ENCODE measurements at places on chromosomes 4 and X. TPM values are rescaled to one million over a fixed set of nuclear protein-coding genes. Genes with fewer than 3 reads are reported as not detected.

DNA sequence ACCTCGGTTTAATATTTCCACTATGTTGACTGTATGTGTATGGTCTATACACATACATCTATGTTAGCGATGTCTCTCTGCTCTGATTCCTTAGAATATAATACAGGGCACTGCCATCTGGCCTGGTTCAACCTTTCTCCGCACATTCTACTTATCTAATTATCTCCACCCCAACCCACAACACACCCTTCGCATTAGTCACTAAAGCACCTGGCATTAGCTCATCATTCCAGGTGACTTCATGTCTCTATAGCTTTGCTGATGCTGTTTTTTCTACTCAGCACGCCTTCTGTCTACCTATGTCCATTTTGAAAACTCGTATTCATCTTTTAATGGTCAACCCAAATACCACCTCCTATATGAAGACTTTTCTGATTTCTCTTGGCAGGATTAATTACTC, 425.2 kb upstream of the RASGEF1B start:
- no peak for DNase-seq

DNA sequence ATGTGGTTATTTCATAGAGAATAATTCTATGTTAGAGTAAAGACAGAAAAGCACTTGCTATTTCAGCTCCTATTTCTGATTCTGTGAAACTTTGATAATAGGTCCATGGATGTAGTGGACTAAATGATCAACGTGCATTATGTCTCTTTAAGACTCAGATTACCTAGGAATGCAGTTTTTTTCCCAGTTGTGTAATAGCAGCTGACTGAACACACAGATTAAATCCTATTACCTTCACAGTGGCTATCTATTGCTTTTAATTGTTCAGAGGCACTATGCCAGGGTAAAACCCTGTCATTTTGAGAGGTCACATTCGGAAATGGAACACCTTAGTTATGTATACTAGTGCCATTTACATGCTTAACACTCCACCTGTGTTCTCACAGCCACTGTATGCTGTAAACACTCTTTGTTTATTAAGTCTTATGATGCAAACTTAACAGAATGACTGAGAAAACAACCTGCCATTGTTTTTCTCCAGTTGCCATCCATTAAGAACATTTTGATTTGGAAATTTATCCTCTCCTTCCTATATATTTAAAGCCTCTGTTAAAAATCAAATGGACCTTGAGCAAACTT, 70.5 kb downstream of the HPGD start:
- DNase-seq, result no peak

GRCh38 chr4:36551697-36552214, 270.3 kb downstream of the DTHD1 start:
- DNase-seq, result no peak

GRCh38 chr4:74772783-74773182, 21.5 kb downstream of the BTC start:
- DNase-seq, result no peak

GRCh38 chr4:80921441-80921840, 109.1 kb upstream of the BMP3 start:
- no peak for DNase-seq

GRCh38 chrX:19030805-19031204, 46.9 kb upstream of the PHKA2 start:
- DNase-seq, result no peak

DNA sequence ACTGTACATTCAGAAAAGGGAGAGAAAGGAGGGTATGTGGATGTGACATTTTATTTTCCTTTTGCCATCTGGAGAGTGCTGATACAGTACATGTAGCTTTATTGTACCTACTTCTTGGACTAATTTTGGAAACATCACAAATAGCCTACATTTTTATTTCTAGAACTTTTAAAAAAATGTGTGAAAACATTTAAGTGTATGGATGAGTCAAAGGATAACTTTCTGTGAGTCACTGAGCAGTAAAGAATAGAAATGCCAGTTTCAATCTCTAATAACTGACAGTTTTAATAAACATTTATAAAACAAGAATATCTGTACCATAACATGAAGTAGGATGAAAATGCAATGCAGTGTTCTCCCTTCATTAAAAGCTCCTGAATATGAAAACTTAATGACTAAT, 374.4 kb upstream of the NWD2 start:
- DNase-seq, result no peak

- no peak for DNase-seq
Measured at GRCh38 chrX:131792356-131792749, 230.7 kb upstream of the STK26 start.

DNA sequence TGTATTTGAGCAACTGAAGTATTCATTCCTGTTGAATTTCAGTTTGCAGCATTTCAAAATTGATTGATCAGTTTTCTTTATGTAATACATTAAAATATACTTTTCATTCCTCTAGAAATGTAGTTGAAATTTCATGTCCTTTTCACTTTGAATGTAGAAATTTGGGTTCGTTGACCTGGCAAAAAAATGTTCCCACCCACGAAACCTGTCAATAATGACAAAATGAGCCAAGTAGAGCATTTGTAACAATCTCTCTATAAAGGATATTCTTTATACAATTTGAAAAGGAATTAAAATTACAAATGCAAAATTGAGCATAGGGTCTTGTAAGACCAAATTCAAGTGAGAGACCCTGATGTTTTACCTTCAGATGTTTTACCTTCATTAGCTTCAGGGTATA, 283.9 kb downstream of the ANKRD50 start:
- no peak for DNase-seq

DNA sequence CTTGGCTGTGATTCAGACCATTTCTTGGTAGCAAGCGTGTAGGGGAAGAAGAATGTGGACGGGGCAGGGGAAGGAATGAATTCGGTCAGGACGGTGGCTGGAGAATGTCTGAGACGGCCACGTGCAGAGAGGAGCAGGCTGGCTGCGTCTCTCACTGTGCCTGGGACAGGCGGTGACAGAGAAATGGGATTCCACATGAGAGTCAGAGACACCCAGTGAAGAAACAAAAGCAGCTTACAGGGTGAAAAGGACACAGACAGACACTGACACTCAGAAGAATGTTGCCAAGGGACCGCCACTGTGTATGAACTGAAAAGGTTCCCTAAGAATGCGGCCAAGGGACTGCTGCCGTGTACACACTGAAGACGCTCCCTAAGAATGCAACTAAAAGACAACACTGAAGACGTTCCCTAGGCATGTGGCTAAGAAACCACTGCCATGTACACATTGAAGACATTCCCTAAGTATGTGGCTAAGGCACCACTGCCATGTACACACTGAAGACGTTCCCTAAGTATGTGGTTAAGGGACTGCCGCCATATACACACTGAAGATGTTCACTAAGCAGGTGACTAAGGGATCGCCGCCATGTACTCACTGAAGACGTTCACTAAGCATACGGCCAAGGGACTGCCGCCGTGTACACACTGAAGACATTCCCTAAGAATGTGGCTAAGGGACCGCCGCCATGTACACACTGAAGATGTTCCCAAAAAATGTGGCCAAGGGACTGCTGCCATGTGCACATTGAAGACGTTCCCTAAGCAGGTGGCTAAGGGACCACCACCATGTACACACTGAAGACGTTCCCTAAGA, 49.1 kb downstream of the DHRSX start:
- DNase-seq, result no peak

GRCh38 chr4:101824500-101824899, 34.0 kb downstream of the BANK1 start:
- no peak for DNase-seq

GRCh38 chr4:108192935-108193334, 24.2 kb upstream of the LEF1 start:
- no peak for DNase-seq

- no peak for DNase-seq
Measured at GRCh38 chr4:182339221-182339641, 96.0 kb downstream of the TENM3 start.

GRCh38 chrX:97397371-97397770, 513.7 kb downstream of the RPA4 start:
- no peak for DNase-seq

DNA sequence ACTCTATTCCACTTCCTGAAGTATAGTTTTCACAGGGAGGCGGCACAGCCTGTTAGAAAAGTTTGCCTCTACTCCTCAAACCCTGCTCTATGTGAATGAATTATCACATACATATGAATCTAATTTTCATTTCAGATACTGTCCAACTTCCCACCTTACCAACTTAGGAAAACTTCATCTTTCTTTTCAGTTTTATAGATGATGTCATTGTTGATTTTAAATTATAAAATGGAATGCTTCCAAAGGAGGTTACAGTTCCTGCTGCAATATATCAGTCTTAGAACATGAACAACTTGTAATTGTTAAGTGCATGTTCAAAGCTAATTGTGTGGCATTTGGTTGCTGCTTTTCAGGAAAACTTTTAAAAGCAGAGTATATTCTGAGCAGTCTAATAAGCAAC, 92.4 kb downstream of the NEUROG2 start:
- no peak for DNase-seq

GPR78 gene
- polyA plus RNA-seq, result 0.14 TPM

MUC7 gene
- not detected for polyA plus RNA-seq

GRPR gene
- 2.0 TPM for polyA plus RNA-seq

TEC gene
- polyA plus RNA-seq, result 0.21 TPM

BMP3 gene
- polyA plus RNA-seq, result 0.11 TPM
